ENCODE measurements at places on chromosomes 5 and 9.

- no peak for DNase-seq
Measured at GRCh38 chr5:59416451-59416850, 477.1 kb downstream of the PDE4D start.

DNA sequence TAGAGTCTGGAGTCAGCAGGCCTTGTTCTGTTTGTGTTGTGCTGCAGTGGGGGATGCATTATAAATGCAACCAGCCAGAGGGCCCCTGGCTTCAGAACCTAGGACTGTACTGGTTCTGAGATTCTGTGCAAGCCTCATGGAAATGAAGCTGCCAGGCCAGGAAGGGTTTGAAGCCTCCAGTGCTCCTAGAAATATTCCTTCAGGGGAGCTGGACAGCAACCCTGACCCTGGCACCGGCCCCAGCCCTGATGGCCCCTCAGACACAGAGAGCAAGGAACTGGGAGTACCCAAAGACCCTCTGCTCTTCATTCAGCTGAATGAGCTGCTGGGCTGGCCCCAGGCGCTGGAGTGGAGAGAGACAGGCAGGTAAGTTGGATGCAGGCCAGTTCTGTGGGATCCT is at the start of gene SLC4A9:
TSS of gene SLC4A9 (plus strand) at position 94 of the 400 bp plus-strand sequence. CDS start at position 137, 43 bp downstream.
- no peak for DNase-seq

DNA sequence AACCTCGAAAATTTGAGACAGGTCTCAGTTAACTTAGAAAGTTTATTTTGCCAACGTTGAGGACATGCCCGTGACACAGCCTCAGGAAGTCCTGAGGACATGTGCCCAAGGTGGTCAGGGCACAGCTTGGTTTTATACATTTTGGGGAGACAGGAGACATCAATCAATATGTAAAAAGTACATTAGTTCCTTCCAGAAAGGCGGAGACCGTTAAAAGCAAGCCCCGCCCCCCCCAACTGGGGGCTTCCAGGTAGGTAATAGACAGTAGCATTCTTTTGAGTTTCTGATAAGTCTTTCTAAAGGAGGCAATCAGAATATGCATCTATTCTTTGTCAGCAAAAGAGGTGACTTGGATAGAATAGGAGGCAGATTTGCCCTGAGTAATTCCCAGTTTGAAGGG is 599 bp upstream of the MOCS2 start:
- DNase-seq, result no peak

DNA sequence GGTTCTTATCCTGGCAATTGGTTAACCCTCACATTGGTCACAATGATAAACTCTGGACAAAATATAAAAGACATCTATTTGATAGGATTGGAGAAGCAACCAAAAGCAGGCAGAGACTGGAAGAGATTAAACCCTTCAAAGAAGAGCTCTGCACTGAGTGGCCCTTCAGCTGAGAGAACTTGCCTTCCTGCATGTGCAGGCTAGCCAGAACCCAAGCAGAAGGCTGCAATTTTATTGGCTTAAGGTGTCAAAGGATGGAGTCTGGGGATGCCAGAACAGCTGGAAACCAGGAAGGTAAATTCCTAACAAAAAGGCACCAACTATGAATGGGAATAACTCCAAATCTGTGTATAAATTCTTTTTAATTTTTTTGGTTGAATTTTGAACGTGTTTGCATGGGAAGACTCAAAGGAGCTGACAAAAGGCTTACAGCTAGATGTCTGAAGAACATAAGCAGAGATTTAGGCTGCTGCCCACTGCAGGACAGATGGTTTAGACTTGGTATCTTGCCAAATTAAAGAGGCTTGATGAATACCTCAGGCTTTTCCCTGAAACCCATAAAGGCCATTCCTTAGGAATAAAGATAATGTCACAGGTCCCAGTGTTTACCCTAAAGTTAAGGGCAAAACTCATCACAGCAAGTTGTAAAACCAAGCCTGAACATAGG is 66.3 kb downstream of the NR2F1 start:
- DNase-seq, result no peak

DNA sequence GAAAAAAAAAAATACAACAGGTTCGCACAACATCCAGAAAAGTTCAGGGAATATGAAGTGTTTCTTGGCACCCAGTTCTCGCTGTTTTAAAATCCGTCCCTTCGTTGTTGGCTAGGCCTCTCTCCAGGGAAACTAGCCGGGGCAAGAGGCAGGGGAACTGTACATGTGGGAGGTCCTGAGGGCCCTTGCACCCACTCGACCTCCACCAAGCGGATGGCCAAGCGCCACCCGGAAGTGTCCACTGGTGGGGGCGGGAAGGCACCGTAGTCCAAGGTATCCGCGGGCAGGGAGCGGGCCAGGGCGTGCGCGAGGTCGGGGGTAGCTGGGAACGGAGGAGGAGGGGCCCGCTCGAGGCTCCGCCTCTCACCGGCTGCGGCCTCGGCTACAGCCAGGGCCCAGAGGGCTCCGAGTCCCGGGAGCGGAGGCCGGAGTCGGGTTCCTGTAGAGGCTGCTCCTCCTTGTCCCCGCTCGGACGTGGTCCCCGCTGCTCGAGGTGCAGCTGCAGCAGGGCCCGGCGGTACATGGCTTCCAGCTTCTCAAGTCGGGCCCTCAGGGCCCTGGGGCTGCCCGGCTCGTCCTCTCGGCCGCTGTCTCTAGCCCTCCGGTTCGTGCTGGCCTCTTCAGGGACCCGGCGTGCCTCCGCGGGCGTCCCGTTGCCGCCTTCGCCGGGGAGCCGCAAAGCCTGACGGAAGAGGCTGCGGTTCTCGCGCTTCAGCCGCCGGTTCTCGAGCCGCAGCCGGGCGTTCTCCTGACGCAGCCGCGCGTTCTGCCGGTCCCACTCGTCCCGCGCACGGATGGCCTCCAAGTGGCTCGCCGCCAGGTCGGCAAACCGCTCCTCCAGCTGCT is 720 bp downstream of the TUSC1 start:
- no peak for DNase-seq

DNA sequence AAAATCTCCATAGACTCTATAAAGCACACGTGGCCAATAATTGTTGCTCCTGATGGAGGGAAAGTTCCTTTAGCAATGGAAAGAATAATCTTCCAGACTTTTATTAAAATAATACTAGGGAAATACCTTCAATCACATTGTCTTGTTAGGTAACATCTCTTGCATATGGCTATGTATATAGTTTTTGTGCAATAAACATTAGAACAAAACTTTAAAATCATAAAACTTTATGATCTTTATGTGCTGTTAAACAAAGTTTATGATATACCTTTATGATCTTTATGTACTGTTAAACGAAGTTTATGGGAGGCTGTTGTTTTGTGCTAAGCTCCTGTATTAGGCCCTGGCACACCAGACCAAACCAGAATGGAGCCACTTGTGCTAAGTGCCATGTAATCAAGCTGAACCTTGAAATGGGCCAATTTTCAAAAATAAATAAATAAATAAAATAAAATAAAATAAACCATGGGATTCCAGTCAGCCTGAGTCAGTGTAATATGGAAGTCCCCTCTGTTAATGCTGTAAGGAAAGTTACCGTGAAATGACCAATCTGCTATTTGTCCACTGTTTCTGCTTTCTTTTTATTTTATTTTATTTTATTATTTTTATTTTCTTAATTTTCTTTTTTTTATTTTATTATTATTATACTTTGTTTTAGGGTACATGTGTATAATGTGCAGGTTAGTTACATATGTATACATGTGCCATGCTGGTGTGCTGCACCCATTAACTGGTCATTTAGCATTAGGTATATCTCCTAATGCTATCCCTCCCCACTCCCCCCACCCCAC is 431.3 kb downstream of the SPATA31D1 start:
- DNase-seq, result no peak

GRCh38 chr9:38067859-38068681 is 957 bp downstream of the SHB start:
- DNase-seq, result no peak

DNA sequence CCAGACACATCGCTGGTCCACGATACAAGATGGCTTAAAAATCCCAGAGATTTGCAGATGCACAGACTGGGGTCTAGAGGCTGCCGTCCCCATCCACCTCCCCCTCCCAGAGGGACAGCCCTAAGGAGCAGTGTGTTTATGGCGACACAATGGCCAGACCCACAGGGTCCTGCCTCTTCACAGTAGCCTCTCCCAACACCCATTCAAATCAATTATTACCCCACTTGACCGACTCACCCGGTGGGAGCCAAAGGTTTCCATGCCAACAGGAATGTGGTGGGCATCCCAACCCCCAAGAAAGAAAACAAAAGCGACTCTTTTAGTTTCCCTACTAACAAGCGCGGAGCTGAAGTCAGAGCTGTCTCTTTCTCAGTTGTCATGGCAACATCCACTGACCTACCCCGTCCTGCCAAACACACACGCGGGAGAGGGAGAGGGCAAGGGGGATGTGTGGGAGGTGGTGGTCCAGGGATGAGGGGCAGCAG is 209.0 kb downstream of the TTLL11 start:
- no peak for DNase-seq

Measured in stimulated activated CD8-positive, alpha-beta memory T cell treated with anti-CD3 and anti-CD28 coated beads, Interleukin-15, amount 100 ng/mL, for 1 hour (primary cell).